ENCODE measurements at places on chromosomes 6 and 20.
A peak's percentile ranks its signal among the peaks of the same experiment; 100 is the strongest.

GRCh38 chr6:46502486-46503119, 11.4 kb upstream of the RCAN2 start:
- no peak for DNase-seq

DNA sequence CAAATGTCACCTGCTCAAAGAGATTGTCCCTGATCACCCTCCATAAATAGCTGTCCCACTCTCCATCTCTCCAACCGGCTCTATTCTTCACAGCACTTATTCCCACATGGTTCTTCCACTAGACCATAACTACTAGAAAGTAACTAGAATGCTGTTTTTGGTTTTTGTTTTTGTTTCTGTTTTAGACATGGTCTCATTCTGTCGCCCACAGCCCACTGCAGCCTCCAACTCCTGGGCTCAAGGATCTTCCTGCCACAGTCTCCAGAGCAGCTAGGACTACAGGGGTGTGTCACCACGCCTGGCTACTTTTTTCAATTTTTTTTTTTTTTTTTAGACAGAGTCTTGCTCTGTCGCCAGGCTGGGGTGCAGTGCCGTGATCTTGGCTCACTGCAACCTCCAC, 12.2 kb downstream of the MMP24 start:
- no peak for DNase-seq

DNA sequence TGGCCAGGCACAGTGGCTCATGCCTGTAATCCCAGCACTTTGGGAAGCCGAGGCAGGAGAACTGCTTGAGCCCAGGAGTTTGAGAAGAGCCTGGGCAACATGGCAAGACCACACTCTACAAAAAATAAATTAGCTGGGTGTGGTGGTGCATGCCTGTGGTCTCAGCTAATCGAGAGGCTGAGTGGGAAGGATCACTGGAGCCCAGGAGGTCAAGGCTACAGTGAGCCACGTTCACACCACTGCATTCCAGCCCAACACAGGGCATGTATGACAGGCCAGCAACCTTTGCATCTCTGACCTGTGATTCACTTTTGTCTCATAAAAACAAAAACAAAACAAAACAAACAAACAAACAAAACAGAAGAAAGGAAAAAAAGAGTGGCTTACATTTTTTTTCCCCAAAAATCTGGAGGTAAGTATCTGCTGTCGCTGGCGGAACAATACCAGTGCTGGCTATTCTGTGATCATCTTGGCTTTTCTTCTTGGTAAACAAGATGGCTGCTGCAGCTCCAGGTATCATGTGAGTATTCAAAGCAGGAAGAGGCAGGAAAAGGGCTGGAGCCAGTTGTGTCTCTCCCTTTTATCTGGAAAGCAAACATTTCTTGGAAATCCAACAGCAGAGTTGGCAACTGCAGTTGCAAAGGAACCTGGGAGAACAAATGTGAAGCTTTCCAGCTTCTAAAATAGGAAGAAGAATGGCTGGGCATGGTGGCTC, 40.4 kb upstream of the ZMYND8 start:
- no peak for DNase-seq

DNA sequence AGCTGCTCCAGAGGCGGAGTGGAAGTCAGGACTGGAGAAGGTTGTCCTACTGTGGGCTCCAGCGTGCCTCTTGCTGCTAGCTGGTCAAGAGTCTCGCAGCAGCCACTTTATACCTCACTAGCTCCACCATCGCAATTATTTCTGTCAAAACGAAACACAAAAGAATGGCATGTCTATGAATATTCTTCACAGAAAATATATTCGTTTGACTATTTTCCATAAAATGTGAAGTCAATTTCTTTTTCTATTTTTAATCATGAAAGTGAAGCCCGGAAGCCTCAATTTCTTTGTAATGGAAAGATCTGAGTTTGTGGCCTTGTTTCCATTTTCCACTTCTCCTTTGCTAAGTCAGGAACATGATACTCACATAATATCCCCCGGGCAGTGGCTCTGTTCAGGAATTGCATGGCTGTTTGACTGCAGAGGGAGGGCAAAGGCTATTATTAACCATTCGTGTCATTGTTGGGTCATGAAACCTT, 51.7 kb downstream of the DTD1 start:
- no peak for DNase-seq

DNA sequence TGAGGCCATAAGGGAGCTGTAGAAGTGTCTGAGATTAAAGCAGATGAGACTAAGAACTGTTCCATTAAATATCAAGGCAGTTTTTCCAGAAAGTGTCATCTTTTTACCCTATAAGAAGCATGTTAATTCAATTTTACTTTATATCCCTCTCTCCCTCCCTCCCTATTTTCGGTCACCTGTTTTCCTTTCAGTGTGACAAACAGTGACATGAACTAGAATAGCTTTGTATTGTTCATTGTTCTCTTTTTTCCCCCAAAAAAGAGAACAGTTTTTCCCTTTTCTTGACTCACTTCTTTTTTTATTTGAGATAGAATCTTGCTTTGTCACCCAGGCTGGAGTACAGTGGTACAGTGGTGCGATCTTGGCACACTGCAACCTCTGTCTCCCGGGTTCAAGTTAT, 269.3 kb downstream of the ZFAND3 start:
- no peak for DNase-seq

GRCh38 chr20:61385296-61385695, 133.2 kb downstream of the CDH4 start:
- no peak for DNase-seq

GRCh38 chr20:53187392-53188068, 215.4 kb downstream of the TSHZ2 start:
- no peak for DNase-seq

DNA sequence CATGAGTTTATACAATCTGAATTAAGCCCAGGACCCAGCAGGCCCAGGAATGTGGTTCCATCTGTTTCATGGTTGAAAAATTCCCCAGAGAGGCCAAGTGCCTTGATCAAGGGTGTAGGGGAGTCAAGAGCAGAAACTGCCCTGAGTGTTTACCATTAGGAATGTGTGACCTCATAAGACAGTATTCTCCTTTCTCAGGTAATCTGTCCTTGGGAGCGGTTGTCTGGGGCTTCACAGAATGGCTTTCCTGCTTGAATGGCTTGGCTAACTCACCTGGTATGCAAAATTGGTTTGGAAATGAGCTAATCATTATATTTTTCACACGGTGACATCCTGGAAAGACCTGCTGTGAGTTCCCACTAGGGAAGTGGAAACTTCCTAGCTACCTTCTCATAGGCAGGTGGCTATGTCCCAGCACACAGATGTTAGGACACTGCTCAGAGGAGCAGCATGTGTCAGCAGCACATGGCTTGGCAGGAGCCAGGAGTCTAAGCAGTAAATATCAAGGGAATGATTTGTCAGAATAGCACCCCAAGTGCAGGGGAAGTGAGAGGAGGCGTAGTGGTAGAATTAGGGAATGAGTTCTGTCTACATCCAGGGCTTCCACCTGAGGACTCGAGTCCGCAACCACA, 17.7 kb downstream of the CLIC5 start:
- no peak for DNase-seq

GRCh38 chr6:3919130-3919628, 70.0 kb downstream of the FAM50B start:
- DNase-seq = no peak

GRCh38 chr6:11538819-11539468, 1.4 kb downstream of the TMEM170B start:
- peak; percentile 14 for DNase-seq

- no peak for DNase-seq
These were observed 91.3 kb downstream of the ADGRB3 start for GRCh38 chr6:68726337-68726736.

DNA sequence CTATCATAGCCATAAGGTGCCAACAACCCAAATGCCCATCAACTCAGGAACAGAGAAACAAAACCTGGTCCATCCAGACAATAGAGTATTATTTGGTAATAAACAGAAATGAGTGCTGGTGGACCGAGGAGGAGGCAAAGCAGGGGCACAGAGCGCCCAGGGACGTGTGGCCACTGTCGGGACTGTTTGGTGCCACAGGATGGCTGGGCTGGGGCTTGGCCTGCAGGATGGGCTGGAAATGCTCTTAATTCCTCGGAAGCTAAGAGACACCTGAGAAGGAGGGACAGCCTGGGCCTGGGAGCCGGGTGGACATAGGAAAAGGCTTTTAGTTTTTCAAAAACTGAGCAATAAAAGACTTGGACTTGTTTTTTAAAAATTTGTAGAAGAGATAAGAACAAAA, 216.4 kb downstream of the DLL1 start:
- DNase-seq = no peak

GRCh38 chr20:35462351-35462750, 7.0 kb downstream of the CEP250 start:
- DNase-seq = no peak

DNA sequence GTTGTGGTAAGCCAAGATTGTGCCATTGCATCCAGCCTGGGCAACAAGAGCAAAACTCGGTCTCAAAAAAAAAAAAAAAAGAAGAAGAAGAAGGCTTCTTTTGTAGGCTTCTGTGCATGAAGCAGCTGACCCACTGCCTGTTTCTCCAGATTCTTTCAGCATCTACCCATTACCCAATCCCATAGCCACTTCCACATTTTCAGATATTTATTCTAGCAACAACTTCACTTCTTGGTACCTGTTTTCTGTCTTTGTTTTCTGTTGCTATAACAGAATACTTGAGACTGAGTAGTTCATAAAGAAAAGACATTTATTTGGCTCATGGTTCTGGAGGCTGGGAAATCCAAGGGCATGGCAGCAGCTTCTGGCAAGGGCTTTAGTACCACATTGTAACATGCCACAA, 95.3 kb upstream of the SGK1 start:
- DNase-seq = no peak

Data from GM13977 (cell line).